ENCODE measurements at places on chromosomes 7 and 10.

GRCh38 chr7:42055171-42055570 is 181.8 kb downstream of the GLI3 start:
- DNase-seq = no peak

GRCh38 chr10:120480065-120480600 is 23.1 kb downstream of the PLPP4 start:
- peak; percentile 30 for DNase-seq

DNA sequence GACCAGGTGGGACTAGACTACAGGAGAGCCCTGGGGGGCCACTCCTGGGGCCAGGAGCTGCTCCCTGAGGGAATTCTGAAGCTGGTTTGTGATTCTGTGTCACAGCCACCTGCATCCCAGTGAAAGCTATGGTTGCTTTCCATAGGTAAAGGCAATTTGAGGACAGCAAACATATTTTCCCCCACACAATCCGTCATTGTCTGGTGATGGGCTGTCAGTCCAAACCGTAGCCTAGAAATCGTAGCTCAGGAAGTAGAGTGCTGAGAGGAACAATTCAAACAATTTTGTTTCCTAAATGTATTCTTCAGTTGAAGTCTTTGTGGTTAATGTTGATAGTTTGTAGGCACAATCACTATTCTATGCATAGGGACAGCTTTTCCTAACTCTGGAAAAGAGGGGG is 106.0 kb upstream of the INSYN2A start:
- DNase-seq = no peak

- no peak for DNase-seq
Observed at GRCh38 chr10:11683529-11684320, 58.5 kb upstream of the ECHDC3 start.

- peak; percentile 20 for DNase-seq
Observed at GRCh38 chr10:44828508-44829142, 82.5 kb upstream of the TMEM72 start.

All from GM23338 (cell line).